ENCODE measurements at places on chromosomes 3 and 15.

- no peak for DNase-seq
Measured at GRCh38 chr3:27209617-27210264, 159.4 kb downstream of the NEK10 start.

- DNase-seq = peak; percentile 68
Measured at GRCh38 chr15:79380755-79381497, 51.2 kb upstream of the MINAR1 start.

DNA sequence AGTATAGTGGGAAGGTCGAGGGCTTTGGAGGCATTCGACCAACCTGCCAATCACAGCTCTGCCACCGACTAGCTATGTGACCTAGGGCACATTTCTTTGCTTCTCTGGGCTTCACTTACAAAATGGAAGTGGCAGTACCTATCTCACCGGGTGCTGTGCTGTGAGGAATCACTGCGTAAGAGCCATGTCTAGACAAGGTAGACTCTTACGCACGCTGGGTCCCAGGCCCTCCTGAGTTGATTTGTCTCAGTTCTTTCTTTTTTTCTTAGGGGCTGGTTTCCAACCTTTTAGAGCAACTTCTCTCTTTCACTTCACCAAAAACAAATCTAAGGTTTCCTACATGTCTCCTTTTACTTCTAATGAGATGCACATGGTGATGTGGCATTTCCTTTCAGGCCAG, 18.8 kb downstream of the CA12 start:
- no peak for DNase-seq

DNA sequence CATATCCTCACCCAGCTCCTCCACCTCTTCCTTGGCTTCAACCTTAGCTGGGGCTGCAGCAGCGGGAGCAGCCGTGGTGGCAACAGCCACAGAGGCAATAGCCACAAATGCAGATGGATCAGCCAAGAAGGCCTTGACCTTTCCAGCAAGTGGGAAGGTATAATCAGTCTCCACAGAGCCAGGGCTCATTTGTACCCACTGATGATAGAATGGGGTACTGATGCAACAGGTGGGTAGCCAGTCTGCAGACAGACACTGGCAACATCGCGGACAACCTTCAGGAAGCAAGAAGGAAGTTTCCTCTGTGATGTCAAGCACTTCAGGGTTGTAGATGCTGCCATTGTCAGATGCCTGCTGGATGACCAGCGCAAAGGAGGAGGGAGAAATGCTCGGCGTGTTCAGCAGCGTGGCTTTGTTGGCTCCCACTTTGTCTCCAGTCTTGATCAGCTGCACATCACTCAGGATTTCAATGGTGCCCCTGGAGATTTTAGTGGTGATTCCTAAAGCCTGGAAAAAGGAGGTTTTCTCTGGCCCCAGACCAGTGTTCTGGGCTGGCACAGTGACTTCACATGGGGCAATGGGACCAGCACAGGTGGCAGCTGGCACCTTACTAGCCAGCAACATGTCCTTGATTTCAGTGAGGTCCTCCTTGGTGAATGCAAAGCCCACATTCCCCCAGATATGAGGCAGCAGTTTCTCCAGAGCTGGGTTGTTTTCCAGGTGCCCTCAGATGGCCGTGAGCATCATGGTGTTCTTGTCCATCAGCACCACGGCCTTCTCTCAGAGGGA, 4.8 kb upstream of the PLCB2 start:
- DNase-seq = no peak

- no peak for DNase-seq
Measured at GRCh38 chr3:186882150-186882524, 39.6 kb downstream of the ADIPOQ start.

DNA sequence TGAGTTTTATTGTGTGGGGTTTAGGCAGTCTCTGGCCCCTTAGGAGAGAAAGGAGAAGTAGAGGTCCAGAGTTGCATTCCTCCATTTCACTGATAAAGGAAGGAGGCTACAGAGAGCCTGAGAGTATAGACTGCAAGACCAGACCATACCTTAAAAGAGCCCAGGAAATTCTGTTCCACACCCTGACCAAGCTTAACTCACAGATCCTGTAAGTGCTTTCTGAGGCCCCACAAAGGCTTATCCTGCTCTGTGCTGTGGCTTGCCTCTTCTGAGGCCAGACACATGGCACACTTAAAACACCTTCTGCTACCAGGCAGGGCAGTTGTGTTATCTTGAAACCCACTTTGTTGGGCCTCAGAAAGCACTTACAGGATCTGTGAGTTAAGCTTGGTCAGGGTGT, 39.2 kb upstream of the LEKR1 start:
- no peak for DNase-seq

- DNase-seq = no peak
Measured at GRCh38 chr3:43773273-43774094, 82.7 kb downstream of the ABHD5 start.

- DNase-seq = no peak
Measured at GRCh38 chr3:117695871-117696645, 986.5 kb downstream of the TUSC7 start.

DNA sequence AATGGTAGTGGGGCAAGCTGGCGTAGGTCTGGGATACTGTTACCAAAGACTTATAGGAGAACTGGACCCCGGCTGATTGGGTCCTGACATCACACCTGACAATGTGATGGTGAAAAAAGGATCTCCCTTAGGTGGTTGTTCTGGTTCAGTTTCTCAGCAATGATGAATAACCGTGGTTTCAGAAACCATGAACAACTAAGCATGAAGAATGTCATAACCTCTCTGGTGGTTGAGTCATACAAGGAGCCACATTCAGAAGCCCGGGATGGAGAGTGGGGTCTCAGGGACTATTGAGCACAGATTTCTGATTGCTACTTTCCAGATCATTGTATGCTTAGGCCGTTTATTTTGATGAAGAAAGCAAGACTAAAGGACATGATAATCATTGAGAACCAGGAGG, 17.4 kb downstream of the GPR160 start:
- DNase-seq = no peak

Data from Caco-2 (cell line).